ENCODE measurements at places on chromosomes 5 and 9.

DNA sequence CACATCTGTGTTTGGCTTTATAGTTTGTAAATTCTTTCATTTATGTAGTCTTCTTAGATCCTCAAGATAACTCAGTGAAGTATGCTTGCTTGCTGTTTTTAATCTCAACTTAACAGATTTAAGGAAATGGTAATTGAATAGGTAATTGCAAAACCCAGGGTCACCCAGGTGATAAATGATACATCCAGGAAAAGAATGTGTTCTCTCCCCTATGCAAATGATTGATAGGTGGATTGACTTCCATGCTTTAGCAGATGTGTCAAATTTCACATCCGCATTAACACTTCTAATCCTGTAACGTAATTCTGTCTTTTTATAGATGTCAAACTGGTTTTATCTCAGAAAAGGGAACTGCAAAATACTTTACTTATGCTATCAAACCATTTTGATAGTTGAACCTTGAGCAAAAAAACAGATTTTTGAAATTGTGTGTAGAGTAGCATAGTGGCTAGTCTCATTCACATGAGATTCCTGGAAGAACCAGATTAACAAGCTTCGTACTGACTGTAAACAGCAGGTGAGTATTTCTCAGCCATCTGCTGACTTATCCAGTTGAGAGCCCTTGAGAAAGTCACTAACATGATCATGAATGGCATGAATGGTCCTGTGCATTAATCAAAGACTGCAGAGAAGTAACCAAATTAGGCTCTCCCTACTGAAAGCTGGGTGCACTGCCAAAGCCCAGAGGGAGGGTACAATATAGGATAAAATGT lies 86.7 kb upstream of the PAM start:
- no peak for DNase-seq
- H3K4me1 ChIP-seq = peaks cover 3% of the 10 kb centered on the region
- no peaks in the 10 kb centered on the region for H3K36me3 ChIP-seq
- no peak overlapping the region for H3K4me3 ChIP-seq
- no peak overlapping the region for H3K27ac ChIP-seq

- H3K27me3 ChIP-seq = no peaks in the 10 kb centered on the region
- H3K36me3 ChIP-seq = no peaks in the 10 kb centered on the region
- peak overlapping the region; percentile 1 for H3K27ac ChIP-seq
- no peak for DNase-seq
These were observed 2.2 kb downstream of the FBXL7 start for GRCh38 chr5:15502208-15502607.

DNA sequence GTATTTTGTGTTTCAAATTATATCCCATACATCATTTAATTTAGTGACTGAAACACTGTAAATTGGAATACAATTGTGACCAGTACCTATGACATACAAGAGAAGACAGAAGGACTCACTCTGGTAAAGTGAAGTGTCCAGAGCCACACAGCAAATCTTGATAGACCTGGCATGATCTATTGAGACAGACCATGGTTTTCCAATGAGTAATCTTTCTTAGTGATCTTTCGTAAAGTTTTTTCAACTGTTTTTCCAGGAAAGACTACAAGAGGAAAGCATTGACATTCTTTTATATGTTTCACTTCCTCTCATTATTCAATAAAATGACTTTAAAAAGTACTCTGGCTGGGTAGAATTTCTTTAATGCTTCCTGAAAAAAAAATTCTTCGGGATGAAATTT lies 43.3 kb upstream of the ALDH1A1 start:
- H3K4me3 ChIP-seq = no peak overlapping the region
- DNase-seq = no peak
- H3K36me3 ChIP-seq = no peaks in the 10 kb centered on the region
- H3K27me3 ChIP-seq = no peaks in the 10 kb centered on the region

DNA sequence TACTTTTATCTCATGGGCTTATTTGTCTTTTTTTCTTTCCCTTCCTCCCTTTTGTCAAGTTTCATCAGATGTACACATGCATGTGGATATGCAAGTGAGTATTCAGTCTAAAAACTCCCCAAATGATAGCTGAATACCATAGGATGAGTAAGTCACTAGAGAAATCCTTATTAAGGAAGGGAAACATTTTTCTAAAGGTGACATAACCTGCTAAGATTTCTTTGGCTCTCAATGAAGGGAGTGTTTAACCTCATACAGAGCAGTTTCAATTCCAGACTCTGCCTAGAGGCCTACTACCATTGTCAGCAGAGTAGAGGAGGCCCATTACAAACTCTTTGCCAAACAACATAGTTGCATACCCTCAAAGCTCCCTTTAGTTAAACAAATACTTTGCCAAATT lies 192.4 kb downstream of the ARHGEF28 start:
- no peaks in the 10 kb centered on the region for H3K36me3 ChIP-seq
- no peak overlapping the region for H3K4me3 ChIP-seq
- H3K27ac ChIP-seq = no peak overlapping the region

GRCh38 chr5:57042524-57042931 lies 90.6 kb upstream of the MIER3 start:
- H3K4me1 ChIP-seq = no peaks in the 10 kb centered on the region
- H3K27ac ChIP-seq = no peak overlapping the region
- H3K4me3 ChIP-seq = no peak overlapping the region
- H3K36me3 ChIP-seq = no peaks in the 10 kb centered on the region

- no peaks in the 10 kb centered on the region for H3K4me1 ChIP-seq
- H3K36me3 ChIP-seq = no peaks in the 10 kb centered on the region
- no peak for DNase-seq
- H3K4me3 ChIP-seq = no peak overlapping the region
- H3K27me3 ChIP-seq = no peaks in the 10 kb centered on the region
These were observed 43.9 kb downstream of the CYFIP2 start for GRCh38 chr5:157309796-157310195.

GRCh38 chr5:142225141-142225540 lies 99.7 kb downstream of the SPRY4 start:
- peaks cover 38% of the 10 kb centered on the region for H3K4me1 ChIP-seq
- no peaks in the 10 kb centered on the region for H3K36me3 ChIP-seq
- H3K27me3 ChIP-seq = no peaks in the 10 kb centered on the region
- DNase-seq = no peak

DNA sequence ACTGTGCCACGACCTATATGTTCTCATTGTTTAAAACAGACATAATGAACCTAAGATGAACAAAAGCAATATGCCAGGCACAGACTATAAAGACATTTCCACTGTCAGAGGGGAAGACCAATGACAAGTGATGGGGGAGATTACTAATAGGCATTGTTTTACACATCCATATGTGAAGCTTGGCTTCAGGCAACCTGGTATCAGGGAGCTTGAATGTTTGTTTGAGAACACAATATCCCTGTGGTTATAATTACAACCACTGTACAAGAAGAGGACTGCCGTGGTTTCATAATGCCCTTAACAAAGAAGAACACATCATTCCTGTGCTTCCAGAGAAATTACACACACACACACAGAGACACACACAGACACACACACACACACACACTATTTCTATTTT lies 385.7 kb downstream of the BNC2 start:
- H3K4me3 ChIP-seq = no peak overlapping the region
- H3K27ac ChIP-seq = no peak overlapping the region
- H3K36me3 ChIP-seq = no peaks in the 10 kb centered on the region
- no peaks in the 10 kb centered on the region for H3K4me1 ChIP-seq

GRCh38 chr9:111897601-111898137 lies 1.1 kb downstream of the UGCG start:
- H3K27me3 ChIP-seq = no peaks in the 10 kb centered on the region
- DNase-seq = no peak
- H3K4me3 ChIP-seq = peak overlapping the region; percentile 98
- peak overlapping the region; percentile 90 for H3K27ac ChIP-seq
- H3K4me1 ChIP-seq = peaks cover 37% of the 10 kb centered on the region

- no peaks in the 10 kb centered on the region for H3K4me1 ChIP-seq
- H3K36me3 ChIP-seq = no peaks in the 10 kb centered on the region
- no peak overlapping the region for H3K4me3 ChIP-seq
- no peak overlapping the region for H3K27ac ChIP-seq
These were observed 6.0 kb downstream of the CDX1 start for GRCh38 chr5:150172556-150172955.

DNA sequence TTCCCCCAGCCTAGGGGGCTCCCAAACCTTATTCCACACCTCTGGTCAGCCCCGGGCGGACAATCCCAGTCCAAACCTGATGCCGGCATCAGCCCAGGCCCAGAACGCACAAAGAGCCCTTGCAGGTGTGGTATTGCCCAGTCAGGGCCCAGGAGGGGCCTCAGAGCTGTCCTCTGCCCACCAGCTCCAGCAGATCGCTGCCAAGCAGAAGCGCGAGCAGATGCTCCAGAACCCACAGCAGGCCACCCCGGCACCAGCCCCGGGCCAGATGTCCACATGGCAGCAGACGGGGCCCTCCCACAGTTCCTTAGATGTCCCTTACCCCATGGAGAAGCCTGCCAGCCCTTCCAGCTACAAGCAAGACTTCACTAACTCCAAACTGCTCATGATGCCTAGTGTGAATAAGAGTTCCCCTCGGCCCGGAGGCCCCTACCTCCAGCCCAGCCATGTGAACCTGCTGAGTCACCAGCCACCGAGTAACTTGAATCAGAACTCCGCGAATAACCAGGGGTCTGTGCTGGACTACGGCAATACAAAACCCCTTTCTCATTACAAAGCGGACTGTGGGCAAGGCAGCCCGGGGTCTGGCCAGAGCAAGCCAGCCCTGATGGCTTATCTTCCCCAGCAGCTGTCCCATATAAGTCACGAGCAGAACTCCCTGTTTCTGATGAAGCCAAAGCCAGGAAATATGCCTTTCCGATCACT lies 27.6 kb upstream of the LTC4S start:
- peaks cover 57% of the 10 kb centered on the region for H3K36me3 ChIP-seq
- no peak for DNase-seq
- peaks cover 47% of the 10 kb centered on the region for H3K4me1 ChIP-seq
- no peaks in the 10 kb centered on the region for H3K27me3 ChIP-seq
- H3K4me3 ChIP-seq = no peak overlapping the region

DNA sequence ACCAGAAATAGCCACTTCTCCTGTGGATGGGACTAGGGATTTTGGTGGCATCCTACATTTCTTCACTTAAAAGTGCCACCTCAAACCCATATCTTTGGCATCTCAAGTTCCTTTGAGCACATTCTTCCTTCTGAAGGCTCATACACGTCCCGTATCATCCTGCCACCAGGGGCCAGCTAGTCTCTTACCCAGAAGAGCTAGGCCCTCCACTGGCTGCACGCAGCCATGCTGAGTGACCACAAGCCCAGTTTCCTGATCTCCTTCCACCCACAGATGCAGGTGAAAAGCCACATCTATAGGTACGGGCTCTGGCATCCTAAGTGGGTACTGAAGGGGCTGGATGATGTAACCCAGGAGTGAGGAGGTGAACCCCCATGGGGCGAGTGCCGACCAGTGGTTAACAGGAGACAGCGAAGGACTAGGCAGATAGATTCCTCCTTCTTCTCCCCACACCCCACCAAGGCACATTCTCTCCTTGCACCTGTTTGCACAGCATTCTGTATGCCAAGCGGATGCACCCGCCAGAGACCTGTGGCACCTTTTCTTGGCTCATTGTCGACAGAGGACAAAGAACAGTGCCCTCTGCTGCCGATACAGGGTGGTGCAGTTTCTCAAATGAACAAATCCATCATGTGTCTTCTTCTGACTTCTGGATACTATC lies 14.4 kb upstream of the SCGB3A1 start:
- H3K4me3 ChIP-seq = no peak overlapping the region
- no peaks in the 10 kb centered on the region for H3K36me3 ChIP-seq
- H3K27me3 ChIP-seq = no peaks in the 10 kb centered on the region
- H3K27ac ChIP-seq = no peak overlapping the region
- H3K4me1 ChIP-seq = no peaks in the 10 kb centered on the region
- DNase-seq = peak; percentile 78

GRCh38 chr9:36136894-36137391 lies 410 bp downstream of the GLIPR2 start:
- peak overlapping the region; percentile 79 for H3K27ac ChIP-seq
- no peaks in the 10 kb centered on the region for H3K36me3 ChIP-seq
- H3K4me1 ChIP-seq = peaks cover 33% of the 10 kb centered on the region
- H3K27me3 ChIP-seq = no peaks in the 10 kb centered on the region
- H3K4me3 ChIP-seq = peak overlapping the region; percentile 83

DNA sequence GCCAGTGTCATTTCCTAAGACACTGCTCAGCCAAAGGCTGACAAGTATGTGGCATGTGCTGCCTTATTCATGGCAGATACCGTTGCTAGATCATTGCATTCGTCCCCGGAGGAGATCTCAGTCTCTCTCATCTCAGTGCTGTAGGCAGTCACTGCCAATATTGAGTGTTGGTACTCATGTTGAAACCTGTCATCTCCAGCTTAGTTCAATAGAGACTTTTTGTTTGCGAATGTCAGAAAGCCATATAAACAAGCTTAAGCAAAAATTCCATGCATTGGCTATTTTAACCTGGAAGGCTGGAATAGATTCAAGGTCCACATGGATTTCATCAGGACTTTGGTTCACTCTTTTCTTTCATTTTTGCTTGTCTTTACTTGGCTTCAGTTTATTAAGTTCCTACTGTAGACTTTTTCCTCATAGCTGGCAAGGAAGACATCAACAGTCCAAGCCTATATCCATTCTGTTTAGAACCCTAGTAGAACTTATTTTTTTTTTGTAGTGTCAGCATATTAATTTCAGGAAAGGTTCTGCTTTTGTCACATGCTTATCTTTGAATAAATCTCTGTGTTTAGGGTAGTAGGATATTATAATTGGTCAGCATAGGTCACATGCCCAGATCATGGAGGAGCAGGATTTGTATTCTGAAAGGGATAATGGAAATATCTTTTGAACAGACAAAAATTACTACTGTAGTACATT lies 66.8 kb downstream of the FCHO2 start:
- no peaks in the 10 kb centered on the region for H3K4me1 ChIP-seq
- no peak for DNase-seq
- no peak overlapping the region for H3K4me3 ChIP-seq
- peaks cover 61% of the 10 kb centered on the region for H3K36me3 ChIP-seq
- H3K27me3 ChIP-seq = no peaks in the 10 kb centered on the region

DNA sequence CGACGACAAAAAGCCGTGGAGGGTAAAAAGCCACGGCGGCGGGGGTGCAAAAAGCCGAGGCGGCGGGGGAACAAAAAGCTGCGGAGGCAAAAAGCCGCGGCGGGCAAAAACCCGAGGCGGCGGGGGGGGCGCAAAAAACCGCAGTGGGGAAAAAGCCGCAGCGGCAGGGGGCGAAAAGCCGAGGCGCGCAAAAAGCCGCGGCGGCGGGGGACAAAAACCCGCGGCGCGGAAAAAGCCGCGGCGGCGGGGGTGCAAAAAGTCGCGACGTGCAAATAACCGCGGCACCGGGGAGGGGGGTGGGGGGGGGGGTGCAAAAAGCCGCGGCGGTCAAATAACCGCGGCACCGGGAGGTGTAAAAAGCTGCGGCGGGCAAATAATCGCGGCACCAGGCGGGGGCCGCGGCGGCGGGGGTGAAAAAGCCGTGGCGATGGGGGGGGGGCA lies 511.5 kb downstream of the FOXD4L5 start:
- H3K27ac ChIP-seq = no peak overlapping the region
- no peaks in the 10 kb centered on the region for H3K36me3 ChIP-seq
- no peak overlapping the region for H3K4me3 ChIP-seq
- peak; percentile 27 for DNase-seq

- H3K27me3 ChIP-seq = no peaks in the 10 kb centered on the region
- no peak overlapping the region for H3K4me3 ChIP-seq
- DNase-seq = no peak
- H3K36me3 ChIP-seq = no peaks in the 10 kb centered on the region
These were observed 200.4 kb upstream of the SLC24A2 start for GRCh38 chr9:19989213-19989612.

GRCh38 chr5:66958980-66959641 lies 237.5 kb downstream of the CD180 start:
- DNase-seq = peak; percentile 66
- peak overlapping the region; percentile 39 for H3K4me3 ChIP-seq
- H3K27me3 ChIP-seq = no peaks in the 10 kb centered on the region
- H3K4me1 ChIP-seq = peaks cover 6% of the 10 kb centered on the region

- H3K36me3 ChIP-seq = no peaks in the 10 kb centered on the region
- H3K4me1 ChIP-seq = no peaks in the 10 kb centered on the region
- no peak for DNase-seq
- no peaks in the 10 kb centered on the region for H3K27me3 ChIP-seq
- H3K27ac ChIP-seq = no peak overlapping the region
- no peak overlapping the region for H3K4me3 ChIP-seq
These were observed 91.4 kb downstream of the SLC12A2 start for GRCh38 chr5:128174951-128175350.
